ENCODE measurements at places on chromosomes 6 and 20.

DNA sequence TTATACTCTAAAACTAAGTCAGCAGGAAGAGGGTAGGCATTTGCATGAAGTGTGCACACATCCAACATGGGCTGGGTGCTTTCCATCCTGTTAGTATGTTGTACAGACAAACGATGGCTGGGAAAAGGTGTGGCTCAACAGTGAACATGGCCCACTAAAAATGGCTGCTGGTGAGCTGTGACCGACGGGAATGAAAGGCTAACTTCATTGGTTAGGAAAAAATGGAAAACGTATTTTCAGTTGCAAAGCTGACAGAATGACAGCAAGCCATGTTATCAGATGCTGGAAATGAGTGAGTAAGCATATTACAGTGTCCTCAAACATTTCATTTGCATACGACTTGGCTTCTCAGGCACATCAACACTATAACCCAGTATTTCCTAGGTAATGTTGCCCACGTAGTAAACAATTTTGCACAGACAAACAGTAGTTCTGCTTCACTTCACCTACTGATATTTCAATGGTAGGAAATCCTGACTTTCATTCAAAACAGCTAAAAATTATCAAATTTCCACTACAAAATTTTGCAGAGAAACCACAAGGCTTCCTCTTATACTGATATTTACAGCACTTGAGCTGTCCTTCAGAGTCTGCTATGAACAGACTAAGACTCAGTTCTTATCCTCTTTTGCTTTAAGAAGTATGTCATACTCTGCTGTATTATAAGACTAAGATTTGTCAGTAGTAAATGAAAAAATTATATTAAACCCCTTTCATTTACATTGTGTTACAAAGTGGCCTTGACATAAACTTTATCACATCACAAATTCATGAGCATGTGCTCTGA lies 98.9 kb downstream of the IRF4 start:
- no peak for DNase-seq

GRCh38 chr6:34657307-34657978 lies 39.1 kb downstream of the ILRUN start:
- DNase-seq = no peak

DNA sequence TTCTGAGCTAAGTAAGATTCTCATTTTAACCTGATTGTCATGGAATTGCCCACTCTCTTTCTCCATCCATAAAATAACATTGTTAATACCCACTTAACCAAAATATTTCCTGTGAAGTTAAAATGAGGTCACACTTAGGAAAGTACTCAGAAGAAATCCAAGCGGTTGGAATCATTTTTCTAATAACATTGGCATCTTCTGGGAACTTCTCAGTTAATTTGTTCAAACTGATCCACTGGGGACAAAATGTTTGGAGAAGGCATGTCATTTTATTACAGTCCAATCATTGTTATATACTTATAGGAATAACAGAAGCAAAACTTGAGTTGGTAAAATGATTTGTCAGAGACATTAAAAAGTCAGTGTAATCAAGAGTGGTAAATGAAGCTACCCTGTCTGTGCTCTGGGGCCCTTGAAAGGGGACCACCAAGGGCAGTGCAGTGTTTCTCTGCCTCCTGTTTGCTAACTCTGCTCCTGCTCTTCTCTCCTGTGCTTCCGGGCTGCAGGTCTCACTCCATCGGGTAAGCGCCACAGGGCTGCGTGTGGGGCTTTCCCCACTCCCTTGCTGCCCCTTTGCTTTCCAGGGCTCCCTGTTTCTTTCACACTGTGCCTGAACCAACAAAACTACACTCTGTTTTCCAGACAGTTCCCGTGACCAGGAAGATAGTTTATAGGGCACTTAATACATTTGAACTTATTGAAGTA lies 50.1 kb downstream of the HDDC2 start:
- no peak for DNase-seq

- DNase-seq = no peak
Measured at GRCh38 chr6:113160306-113161017, 696.7 kb upstream of the MARCKS start.

- DNase-seq = no peak
Measured at GRCh38 chr6:99019381-99019780, 71.6 kb upstream of the FBXL4 start.

- DNase-seq = no peak
Measured at GRCh38 chr6:107061125-107062020, 33.4 kb downstream of the MTRES1 start.

- DNase-seq = no peak
Measured at GRCh38 chr20:63026582-63027165, 19.9 kb upstream of the BHLHE23 start.

GRCh38 chr20:888057-888456 lies 28.1 kb downstream of the ANGPT4 start:
- no peak for DNase-seq
